Sigmoid colon (tissue), 7 donors: ENCODE measurements at places on chromosomes 4 and X.

DNA sequence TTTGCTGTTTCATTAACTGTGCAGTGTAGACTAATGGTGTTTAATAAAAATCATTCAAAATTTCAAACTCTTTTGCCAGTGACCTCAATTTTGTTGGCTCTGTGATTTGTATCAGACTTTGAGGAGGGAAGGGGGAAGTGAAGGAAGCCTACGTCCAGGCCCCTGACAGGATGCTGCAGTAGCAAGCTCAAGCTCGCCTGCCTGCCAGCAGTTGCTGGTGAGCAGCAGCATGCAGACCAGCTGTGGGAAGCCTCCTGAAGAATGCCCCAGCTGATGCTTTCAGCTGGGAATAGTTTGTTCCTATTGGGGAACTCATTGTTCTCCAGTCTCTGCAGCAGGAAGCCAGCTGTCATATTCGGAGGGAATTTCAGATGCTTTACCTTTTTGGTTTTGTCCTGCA is 495.2 kb downstream of the AFF2 start:
- no peak for DNase-seq

DNA sequence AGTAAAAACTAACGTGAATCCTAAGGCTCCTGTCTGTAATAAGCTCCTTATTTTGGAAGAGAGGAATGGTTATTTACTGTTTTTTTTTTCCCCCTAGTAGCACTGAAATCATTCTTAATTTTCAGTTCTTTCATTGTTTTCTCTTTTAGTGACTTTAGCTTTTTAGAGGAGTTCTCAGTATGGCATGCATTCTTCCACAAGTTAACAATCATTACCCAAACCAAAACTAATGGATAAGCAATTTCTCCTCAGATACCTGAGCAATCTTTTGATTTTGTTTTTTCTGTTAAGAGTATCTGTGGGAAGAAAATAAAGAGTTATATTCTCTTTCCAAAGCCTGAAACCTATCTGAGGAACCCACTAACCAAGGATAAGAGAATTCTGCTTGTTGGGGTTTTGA is 16.7 kb upstream of the PPA2 start:
- DNase-seq = no peak

GRCh38 chrX:17104433-17104832 is 158.0 kb downstream of the REPS2 start:
- DNase-seq = no peak

DNA sequence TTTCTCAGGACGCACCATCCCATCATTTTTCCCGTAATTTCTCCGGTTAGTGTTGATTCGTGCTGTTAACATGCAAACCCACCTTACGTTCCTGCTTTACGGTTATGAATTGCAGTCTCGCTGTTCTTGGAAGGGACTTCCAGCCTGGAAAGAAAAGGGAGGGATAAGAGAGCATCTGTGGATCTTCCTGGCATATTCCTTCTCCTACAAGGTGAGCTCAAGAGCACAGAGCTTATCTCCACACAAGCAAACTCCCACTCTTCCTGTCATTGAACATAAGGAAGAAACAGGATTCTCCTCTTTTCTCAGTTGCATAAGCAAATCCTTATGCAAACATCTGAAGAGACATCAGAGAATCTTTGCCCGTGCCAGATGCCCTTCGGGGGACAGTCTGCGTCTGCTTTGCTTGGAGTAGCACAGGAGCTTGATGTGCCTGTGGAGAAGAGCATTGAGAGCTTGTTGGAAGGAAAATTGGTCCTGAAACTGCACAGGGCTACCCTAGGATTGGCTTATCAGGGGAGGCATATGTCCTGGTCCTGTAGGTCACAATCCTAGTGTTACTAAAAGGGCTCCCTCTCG is 127.0 kb downstream of the ASMT start:
- no peak for DNase-seq

GRCh38 chr4:903066-904046 is 28.8 kb downstream of the GAK start:
- no peak for DNase-seq

GRCh38 chrX:41043196-41043595 is 42.0 kb upstream of the USP9X start:
- no peak for DNase-seq

DNA sequence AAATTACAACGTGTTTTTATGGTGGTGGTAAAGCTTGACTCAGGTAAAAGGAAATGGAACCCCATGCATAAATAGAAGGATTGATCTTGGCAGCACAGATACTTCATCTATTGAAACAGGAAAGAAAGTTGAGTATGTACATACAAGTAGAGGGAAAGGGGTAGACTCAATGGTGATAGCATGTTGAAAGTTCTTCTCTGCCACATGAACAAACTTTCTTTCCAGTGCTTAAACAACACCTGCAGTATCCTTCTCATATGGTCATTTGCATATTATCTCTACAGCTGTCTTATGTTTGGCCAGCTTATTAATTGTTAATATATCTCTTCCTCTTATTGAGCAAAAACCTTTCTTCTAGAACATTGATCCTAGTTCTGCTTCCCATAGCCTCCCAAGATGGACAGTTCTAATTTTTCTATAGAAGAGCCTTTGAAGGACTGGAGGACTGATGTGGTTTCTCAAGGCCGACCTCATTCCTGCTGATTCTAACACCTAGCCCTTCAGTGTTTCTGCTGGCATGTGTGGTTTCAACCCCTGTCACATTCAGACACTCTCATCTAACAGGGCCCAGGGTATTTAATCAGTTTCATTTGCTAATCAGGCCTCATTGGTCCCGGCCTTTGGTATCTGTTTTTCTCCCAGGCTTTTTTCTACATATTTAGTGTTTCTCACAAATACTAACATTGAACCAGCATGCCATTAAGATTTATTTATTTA is 108.1 kb upstream of the SPRY1 start:
- DNase-seq = no peak

- no peak for DNase-seq
Observed at GRCh38 chr4:10664408-10664807, 20.2 kb downstream of the CLNK start.

DNA sequence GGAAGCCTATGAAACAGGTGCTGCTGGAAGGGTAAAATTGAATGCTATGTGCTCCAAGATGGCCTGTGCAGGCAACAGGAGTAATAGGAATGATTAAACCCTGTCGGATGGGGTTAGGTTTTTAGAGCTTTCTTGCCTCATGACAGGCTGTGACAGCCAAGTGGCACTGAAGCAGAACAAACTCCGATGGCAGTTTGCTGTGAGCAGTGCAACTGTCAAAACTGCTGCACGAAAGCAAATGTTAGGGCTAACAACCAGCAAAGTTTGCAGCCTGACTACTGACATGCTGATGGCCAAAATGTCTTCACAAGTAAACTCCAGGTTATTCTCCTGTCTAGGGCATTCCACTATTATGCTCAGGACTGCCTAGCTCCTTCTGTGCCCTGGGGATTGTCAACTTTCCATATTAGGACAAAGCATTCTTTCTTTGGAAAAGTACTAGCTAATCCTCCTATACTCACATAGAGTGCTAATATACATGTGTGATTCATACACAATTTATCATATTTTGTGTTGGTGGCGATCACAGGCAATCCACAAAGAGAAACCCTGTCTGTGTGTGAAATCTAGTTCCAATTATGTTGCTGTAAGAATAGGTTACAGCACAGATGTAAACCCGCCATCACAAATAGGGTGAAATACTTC is 486.6 kb upstream of the TENM3 start:
- DNase-seq = no peak

DNA sequence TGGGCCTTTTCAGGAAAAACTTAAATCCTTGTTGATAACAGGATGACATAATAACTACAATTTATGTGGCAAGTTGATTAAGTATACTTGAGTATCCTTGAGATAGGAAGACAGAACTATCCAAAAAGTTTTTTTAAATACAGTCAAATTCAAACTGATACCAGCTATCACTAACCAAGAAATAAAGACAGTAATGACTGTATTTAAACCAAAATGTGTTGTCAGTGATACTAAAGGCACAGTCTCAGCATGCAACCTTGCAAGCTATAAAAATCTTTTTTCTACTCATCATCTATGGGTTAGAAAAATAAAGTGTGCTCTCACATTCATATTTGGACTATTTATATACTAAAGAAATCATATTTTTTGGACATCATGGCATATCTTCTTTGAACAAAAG is 64.7 kb downstream of the PAPSS1 start:
- DNase-seq = no peak

GRCh38 chr4:168509786-168510185 is 12.9 kb downstream of the PALLD start:
- DNase-seq = no peak

DNA sequence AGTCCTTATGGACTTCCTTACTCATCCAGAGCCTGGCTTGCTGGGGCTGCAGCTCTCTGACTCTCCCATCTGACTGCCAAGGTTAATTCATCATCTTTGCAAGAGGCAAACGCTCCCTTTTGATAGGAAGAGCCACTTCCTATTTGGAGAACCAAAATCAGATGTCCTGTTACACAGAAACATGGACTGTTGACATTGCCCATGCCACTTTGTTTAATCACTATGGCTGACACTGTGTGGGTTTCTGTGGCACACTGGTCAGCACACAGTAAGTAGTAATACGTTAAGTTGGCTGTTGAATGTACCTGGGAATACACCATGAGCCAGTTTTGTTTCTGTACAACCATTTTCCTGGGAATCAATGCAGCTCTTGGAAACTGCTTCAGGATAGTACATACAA is 45.1 kb upstream of the TMEM33 start:
- DNase-seq = no peak

- DNase-seq = no peak
Observed at GRCh38 chr4:3308691-3309090, 15.9 kb downstream of the RGS12 start.

GRCh38 chr4:139229534-139230039 is 50.4 kb downstream of the MGARP start:
- DNase-seq = no peak

DNA sequence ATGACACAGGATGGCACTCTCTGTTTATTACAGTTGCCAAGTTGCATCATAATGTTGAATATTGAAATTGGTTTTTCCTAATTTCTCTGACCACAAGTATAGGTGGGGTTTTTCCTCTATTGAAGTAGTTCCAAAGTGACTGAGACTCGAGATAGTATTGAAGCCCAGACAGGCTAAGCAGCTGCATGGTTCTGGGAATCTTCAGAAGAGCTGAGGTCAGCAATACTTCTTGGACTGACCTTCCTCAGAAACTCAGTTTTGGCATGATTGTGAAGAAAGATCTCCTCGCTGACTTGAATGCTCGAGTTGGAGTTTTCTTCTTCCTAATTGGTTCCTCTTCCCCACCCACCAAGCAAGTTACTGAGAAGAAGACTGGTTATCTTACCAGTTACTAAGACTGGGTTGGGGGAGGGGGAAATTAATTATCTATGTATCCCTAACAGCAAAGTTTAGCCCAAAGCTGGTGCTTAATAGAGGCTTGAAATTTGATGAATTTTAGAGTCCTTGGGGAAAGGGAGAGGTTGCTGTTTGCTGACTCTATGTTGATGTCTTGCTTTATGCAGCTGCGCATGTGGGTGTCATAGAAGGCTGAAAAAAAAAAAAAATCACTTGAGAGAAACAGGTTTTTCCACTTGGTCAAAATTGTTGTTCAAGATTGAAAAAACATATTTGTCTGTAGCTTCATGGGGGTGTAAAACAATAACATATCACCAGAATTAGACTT is 91.1 kb downstream of the P2RY10 start:
- no peak for DNase-seq

DNA sequence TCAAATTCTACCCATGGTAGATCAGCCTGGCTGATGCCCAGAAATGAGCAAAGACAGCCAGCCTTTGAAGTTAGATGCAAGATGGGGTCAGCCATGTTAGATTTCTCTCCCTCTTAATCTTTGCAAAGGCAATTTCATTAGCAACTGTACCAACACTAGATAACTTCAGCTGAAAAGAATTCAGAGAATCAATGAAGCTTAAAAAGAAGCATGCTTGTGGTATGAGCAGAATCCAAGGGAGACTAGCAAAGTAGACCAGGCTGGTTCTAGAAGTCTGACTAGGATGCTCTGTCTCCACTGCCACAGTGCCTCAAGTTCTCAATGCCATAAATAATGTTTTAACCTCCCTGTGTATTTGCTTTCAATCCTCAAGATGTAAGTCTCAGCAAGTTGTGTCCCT is 247.3 kb downstream of the SLC7A11 start:
- DNase-seq = no peak

DNA sequence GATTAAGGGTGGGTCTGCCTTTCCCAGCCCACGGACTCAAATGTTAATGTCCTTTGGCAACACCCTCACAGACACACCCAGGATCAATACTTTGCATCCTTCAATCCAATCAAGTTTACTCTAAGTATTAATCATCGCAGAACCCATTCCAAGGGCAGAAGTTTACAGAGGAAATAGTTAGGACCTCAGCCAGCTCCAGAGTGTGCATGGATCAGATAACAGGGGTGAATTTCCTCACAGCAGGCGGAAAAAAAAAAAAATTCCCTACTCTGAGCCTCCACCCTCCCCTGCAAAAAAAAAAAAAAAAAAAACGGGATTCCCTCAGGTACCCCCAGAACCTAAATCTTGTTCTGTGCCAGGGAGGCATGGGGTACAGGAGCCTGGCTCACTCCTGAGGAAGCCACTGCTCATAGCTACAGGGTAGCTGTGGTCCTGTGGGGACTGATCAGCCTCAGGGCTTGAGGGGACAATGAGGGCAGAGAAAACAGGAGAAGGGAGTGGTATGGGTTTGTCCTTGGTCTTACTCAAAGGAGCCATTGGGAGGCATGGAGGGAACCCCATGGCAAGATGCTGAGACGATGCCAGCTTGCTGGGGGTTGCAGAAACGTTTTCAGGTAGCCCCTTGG is 113.0 kb downstream of the DHRSX start:
- DNase-seq = no peak

DNA sequence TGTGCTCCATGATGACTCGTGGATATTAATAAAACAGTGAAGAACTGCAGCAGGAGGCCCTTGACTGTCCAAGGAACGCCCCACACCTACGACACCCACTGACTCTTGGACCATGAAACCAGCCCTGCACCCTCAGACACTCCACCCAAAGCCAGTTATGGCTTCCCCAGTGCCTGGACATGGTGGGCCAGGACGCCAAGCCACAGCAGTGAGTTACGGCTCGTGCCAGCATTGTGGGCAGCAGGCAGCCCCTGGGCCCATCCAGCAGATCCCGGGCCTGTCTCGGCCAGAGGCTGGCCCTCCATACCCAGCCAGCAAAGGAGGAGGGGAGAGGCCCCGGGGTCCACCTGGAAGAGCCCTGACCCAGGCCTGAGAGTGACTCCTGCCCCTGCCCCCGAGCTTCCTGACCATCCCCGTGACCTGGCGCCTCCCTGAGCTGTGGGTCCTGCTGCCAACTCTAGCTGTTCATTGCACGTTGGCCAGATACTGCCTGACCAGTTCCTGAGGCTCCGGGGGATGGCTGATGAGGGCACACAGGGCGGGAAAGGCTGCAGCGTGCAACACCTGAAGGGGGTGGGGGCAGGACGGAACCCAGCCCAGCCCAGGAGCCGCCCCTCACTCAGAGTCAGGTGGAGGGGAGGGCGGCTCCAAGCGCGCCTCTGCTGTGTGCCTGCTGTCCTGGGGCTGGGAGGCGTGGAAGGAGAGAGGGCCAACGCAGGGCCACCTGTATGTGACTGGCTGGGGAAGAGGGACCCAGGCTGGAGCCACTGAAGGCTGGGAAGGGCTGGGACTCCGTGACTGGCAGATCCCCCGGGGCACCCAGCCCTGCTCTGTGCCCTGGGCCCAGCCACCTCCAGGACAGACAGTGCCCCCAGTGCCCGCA is 739 bp downstream of the SLC49A3 start:
- DNase-seq = no peak

- no peak for DNase-seq
Observed at GRCh38 chr4:88090898-88091297, 67.5 kb downstream of the ABCG2 start.

- peak; percentile 74 for DNase-seq
Observed at GRCh38 chr4:81724925-81725329, 253.2 kb upstream of the RASGEF1B start.
